Type B pancreatic cell (in vitro differentiated cells): ENCODE measurements at places on chromosomes 6 and 20.

DNA sequence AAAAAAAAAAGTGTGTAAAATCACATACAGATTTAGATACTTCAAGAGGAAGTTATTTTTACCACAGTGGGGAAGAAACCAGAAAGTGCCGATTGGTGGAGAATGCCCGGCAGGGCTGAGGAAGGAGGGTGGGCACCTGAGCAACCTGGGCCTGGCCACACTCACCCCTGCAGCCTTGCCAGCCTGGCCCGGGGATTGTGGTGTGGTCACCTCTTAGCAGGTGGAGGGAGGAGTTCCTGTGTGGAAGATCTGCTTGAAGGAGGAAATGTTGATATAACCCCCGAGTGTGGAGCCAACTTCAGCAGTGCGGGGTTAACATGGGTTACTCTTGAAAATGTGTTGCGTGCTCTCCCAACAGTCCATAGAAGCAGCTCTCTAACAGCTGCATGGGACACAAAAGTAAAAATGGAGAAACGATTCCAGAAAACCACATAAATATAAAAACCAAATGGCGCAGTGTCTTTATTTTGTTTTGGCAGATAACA lies 14.7 kb downstream of the UST start:
- DNase-seq: no peak

GRCh38 chr6:30918670-30919069 lies 4.6 kb downstream of the VARS2 start:
- DNase-seq: no peak

GRCh38 chr20:9301129-9302090 lies 213.0 kb upstream of the LAMP5 start:
- DNase-seq: no peak

DNA sequence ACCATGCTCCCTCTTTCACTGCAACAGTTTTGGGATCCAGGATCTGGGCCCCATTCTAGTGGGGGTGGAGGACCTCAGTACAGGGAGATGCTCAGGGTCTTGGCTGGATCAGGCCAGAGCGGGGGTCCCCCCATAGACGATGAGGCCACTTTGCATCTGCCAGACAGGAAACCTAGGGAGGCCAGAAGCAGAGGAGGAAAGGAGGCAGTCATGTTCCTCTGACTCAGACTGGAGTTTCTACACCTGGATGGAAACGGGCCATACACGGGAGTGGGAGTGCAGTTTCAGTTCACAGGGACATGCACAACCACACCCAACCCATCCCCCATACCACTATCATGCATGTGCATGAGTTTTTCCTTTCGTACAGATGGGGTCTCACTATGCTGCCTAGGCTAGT lies 3.6 kb upstream of the EMILIN3 start:
- no peak for DNase-seq

DNA sequence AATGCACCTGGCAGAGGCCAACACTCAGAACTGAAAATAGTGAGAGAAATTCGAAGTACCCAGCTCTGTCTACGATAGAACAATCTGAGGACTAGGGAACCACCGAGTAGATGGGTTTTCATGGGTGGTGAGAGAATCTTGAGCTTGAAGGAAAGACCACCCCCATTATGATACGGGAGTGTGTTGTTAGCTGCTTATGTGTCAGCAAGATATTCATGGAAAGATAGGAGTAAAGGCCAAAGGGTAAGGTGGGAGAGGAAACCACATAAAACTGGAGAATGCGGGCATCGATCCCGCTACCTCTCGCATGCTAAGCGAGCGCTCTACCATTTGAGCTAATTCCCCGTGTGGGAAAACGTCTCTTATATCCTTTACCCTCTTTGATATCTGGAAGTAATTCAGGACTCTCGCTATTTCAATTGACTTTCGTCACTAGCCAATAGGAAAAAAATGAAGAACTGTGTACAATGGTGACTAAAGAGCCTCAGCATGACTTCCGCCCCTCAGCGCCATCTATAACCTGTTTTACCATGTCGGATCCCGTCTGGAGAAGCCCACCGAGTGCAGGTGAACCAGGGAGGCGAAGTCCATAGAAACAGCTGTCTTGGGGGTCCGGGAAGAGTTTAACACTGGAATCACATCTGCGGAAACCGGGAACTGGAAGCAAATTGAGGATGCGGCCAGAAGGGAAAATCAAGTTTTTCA lies 25.0 kb upstream of the ABT1 start:
- no peak for DNase-seq

DNA sequence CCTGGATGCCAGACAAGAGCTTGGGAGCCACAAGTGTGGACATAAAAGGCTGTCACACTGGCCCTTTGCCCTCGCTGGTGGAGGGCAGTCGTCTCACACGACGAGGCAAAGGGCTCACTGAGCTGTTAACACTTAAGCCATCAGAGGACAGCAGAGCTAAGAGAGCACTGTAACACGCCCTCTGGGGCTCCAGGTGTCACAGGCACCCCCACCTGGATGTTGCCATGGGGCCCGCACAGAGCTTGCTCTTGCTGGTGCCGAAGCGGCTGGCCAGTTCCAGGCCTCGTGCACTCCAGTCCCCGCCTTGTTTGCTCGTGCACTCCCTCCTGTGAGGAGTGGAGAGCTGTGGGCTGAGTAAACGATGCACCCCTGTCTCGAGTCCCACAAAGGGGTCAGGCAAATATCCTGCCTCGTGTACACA lies 37.4 kb downstream of the SLC35D3 start:
- no peak for DNase-seq

- no peak for DNase-seq
Observed at GRCh38 chr6:99333068-99333467, 16.4 kb downstream of the FAXC start.

DNA sequence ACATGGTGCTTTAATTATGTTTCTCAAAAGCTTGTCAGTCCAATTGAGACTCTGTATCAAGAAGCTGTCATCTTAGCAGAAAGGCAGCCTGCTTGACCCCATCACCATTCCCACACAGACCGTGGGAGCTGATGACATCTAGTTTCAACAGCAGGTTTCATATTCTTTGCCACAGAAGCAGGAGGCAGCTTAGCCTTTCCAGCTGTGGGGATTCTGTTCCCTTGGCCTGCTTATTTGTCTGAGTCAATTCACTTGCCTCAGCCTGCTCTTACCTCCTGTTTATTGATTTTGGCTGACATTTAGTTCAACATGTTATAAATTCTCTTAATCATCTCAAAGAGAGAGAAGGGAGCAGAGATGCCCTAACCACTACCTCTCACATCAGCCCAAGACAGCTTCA lies 527.7 kb downstream of the ADGRB3 start:
- no peak for DNase-seq

DNA sequence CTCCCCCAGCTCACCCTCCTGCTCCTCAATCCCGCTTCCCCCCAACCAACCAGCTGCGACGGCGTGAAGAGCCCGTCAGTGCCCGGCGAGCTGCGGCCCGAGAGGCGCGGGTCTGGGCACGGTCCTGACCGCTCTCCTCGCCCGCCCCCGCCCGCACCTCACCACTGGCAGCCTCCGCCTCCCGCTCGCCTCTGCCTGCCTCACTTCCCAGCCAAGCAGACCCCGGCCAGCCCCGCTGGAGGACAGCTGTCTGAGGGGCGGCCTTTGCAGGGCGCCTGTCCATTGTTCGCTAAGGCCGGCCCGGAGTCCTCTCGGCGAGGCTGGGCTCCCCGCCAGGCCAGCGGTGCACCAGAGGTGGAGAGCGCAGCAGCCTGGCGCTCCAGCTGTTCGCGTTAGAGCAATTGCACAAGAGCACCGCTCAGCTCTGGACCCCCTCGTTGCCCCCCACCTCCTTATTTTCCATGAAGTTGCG lies 1.3 kb downstream of the SOBP start:
- peak; percentile 76 for DNase-seq

DNA sequence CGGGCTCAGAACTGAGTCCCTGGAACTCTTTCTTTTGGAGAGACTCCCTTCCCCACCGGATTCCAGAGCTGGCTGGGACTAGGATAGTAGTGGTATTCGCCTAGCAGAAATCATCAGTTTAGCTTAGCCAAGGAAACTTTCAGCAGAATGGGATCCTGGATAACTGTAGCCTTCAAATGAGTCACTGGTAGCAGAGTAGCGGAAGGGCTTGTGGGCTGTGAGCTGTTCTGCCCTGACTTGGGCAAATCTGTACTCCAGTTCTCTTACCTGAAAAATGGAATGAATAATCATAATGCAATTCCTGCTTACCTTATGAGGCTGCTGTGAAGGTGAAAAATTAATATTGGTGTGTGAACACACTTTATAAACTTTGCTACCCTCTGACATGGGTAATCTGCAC lies 244.3 kb upstream of the CHD6 start:
- DNase-seq: no peak

GRCh38 chr6:35230498-35230897 lies 16.7 kb downstream of the SCUBE3 start:
- no peak for DNase-seq
